AG09319 (cell line): ENCODE measurements at places on chromosomes 4 and X.
A peak's percentile ranks its signal among the peaks of the same experiment; 100 is the strongest.

DNA sequence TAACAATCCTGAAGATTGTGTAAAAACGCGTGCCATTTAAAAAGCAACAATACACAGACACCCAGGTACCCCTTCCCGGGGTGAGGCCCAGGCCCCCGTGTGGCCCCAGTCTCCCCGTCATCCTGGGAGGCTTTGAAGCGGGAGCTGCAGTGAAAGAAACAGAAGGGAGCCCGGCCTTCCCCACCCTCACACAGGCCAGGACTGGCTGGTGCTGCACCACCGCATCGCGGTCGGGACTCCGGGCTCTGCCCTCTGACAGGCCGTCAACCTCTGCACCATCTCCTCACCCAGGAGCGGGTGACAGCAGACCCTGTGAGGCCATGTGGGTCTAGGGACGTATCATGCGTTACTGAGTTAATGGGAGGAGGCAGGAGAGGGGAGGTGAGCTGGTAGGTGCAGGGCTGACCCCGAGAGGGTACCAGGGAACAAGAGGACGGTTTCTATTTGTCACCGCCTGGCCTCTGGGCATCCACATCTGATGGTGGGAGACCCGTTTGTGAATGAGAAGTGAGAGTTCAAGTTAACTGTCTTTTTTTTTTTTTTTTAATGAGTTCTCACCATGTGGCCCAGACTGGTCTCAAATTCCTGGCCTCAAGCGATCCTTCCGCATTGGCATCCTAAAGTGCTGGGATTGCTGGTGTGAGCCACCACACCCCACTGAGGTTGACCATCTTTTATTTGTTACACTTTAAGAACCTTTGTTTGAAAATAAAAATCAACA lies 27.3 kb downstream of the PIGG start:
- DNase-seq: no peak

DNA sequence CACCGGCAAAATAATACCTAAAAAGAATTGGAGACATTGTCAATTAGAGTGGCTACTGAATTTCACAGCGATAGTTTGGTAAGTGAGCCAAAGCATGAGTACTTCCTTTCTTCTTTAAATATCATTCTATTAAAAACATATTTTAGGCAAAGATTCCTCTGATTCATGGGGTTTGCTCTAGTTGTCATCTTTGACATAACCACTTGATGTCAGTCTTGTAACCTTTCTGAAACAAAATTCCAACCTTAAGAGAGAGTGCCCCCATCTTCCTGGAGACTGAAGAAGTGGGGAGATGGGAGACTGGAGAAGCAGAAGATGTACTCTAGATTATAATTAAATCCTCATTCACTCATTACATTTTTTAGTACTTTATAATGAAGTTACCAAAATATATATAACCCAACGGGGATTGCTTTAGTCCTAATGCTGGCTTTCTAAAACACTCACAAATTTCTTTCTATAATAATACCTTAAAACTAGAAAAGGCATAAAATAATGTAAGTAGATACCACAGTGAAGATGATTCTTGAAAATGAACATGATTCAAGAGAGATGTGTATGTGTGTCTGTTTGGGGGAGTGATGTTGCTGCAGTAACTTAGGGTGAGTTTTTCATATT lies 96.4 kb downstream of the EMCN start:
- peak; percentile 11 for DNase-seq

GRCh38 chrX:151790481-151791160 lies 56.1 kb downstream of the CNGA2 start:
- DNase-seq: peak; percentile 22

GRCh38 chrX:24777660-24778059 lies 83.9 kb downstream of the POLA1 start:
- DNase-seq: no peak

DNA sequence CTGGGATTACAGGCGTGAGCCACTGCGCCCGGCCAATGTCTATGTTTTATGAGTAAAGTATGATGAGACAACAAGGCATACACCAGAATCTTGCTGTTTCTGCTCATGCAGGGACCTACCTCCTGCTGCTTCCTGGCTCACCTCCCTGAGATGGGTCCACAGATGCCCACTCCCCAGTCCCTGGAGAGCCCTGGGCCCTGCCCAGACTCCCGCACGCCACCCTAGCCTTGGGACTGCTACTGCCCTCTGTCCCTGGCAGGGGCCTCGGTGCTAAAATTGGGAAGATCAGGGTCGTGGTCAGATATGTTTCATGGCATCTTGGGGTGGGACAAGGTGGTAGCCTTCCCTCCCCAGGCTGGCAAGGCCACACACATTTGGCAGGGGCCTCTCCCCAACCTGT lies 84.3 kb upstream of the BCOR start:
- no peak for DNase-seq

DNA sequence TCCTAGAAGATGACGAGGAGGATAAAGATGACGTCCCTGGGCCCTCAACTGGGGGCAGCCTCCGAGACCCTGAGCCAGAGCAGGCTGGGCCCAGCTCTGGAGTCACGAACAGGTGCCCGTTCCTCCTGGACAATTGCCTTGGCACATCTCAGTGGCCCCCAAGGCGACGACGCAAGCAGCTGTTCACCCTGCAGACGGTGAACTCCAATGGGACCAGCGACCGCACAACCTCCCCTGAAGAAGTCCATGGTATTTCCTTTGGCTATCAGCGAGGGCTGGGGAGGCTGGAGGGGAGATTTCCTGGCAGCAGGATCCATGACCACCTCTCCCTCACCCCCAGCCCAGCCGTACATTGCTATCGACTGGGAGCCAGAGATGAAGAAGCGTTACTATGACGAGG lies 11.9 kb downstream of the USP11 start:
- no peak for DNase-seq

DNA sequence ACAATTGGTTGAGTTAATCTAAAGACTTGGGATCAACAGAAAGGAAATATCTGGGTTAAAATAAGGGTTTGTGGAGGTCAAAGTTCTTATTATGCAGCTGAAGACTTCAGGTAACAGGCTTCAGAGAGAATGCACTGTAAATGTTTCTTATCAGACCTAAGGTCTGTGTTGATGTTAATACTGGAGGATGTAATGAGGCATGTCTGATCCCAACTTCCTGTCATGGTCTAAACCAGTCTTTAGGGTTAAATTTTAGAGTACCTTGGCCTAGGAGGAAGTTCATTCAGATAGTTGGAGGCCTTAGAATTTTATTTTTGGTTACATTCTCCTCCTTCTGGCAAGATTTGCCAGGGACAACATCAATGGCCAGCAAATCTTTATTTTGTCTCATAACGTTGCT lies 72.1 kb upstream of the GC start:
- DNase-seq: no peak

DNA sequence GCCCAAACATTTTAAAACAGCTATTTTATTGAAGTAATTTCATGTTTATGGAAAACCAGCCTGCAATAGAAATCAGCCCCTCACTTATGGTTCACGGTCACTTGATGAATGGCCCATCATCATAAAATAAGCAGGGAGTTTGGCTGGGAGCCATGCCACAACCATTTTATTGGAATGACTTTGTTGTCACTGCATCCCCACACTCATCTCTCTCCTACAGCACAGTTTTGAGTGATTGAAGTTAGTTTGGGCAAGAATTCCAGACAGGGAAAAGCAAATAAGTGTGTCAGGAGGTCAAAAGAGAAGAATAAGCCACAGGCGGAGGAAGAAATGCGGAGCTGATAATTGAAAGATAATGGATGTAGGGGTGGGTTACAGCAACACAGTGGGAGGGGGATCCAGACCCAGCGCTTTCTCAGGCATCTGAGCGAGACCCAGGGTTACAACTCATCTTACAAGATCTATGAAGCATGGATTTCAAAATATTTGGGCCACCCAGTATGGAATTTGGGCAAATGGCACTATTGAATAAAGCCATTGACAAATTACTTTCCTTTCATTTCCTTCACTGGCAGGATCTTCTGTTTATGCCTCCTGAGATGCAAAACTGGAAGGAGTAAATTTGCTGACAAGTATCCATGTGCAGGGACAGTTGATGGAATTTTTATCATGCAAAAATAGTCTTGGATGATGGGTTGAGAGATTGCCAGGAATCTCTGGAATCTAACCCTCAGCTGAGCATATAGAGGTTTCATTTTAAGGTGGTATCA lies 100.8 kb downstream of the SHROOM3 start:
- no peak for DNase-seq

GRCh38 chr4:66568431-66568830 lies 898.1 kb upstream of the EPHA5 start:
- no peak for DNase-seq

- DNase-seq: no peak
These were observed 5.2 kb downstream of the NHS start for GRCh38 chrX:17380221-17380620.

DNA sequence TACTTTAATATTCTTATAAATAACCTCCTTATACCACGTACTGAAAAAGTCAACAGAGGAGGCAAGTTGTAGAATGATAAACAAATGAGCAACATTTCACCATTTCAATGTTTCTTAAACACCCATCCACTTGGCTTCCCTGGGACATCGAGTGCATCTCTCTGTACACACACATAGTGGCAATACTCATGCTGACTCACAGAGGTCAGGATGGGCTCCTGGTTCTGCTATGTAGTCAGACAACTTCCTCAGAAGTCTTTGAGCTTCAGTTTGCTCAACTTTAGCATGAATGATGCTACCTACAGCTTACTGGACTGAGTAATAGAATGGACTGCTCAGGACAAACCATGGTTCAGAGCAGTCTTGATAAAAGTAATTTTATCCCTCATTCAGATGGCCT lies 56.9 kb downstream of the MAD2L1 start:
- DNase-seq: no peak

DNA sequence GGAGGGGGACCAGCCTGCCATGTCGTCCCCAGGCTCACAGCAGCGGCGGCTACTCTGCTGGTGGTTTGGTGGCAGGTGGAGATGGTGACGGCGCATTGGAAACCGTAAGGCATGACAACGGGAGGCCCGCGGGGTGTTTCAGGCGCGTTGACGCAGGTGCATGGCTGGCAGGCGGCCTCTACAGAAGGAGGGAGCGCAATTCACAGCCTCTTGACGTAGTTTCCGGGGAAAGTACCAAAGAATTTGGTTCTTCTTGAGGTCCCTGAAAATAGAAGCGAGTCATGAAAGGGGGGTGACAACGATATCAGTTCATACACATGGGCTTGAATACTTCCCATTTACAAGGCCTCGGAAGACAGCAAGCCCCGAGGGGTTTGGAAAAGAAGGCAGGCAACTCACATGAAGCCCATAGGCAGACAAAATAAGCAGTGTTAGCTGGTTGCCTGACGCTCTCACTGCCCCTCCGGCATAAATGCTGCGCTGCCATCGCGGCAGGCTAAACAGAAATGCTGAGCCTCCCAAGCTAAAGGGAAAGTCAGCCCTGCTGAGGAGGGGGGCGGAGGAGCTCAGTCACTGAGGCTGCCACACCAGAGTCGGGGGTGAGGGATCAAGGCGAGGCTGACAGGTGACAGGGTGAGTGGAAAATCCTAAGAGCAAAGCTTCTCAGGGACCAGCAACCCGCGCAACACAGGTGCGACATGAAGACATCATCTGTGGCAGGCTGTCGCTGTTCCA lies 52.3 kb upstream of the PDLIM3 start:
- no peak for DNase-seq

DNA sequence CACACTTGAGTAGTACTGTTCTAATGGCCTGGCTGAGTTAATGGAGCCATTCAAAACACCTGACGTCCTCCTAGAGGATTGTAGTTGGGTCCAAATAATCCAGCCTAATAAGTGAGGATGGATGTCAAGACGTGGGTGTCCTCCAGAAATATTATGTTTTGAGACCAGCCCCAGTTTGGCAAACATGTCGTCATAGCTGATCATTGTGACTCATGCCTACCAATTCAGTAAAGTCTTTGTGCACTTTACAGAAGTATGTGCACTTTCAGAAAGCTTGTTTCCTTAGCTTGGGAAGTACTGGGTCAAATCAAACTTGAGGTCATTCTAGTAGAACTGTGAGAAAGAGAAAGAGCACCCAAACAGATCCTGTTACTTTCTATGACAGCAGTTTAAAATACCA lies 37.6 kb upstream of the GLRA2 start:
- DNase-seq: no peak

DNA sequence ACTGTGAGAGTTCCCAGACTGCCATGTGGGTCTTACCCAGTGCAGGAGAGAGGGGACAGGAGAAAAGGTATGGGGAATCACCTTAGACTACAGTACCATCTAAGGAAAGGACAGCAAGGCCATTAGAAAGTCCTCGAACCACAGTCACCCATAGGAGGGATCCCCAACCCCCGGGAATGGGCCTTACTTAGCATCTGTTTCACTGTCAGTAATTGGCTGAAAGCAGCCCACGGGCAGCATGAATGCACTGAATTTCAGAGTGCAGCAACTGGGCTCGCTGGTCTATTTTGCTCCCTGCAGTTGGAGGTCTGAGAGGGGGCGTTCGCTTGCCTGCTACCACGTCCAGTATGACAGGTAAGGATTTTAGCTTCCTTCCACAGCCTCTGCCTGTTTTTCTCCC lies 50.4 kb upstream of the KLHL8 start:
- DNase-seq: no peak

GRCh38 chrX:108132034-108132433 lies 40.5 kb downstream of the ATG4A start:
- DNase-seq: no peak

GRCh38 chrX:42176789-42177188 lies 253.4 kb upstream of the CASK start:
- no peak for DNase-seq

DNA sequence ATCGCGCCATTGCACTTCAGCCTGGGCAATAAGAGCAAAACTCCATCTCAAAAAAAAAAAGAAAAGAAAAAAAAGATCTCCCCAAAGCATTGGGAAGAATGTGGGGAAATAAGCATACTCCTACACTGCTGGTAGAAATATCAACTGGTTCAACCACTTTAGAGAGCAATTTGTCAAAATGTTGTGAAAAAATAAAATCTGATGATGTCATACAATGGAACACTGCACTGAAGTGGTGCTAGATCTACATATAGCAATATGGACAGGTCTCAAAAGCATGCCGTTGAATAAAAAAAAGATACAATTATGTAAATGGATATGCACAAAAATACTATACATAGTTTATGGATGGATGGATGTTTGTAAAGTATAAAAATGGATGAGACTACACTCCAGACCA lies 18.3 kb upstream of the HUWE1 start:
- no peak for DNase-seq

GRCh38 chrX:140298960-140299825 lies 205.7 kb downstream of the SOX3 start:
- DNase-seq: no peak

DNA sequence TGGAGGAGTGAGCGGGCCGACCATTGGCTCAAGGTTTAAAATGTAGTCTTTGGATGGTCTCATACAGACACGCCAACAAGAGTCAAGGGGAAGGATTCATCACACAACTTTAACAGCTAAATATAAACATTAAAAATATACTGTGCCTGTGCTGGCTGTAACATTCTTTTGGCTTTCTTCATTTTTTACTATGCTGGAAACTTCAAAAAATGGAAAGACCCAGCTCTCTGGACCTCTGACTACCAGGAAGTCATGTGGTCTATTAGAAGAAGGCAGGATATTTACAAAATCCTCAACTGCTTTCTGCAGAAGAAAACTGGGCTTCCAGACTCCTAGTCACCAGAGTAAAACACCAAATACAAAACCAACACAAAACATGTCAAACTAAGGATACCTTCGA lies 49.8 kb upstream of the KLF3 start:
- DNase-seq: no peak

- DNase-seq: no peak
These were observed 4.0 kb downstream of the TCEAL8 start for GRCh38 chrX:103250977-103251376.

GRCh38 chr4:106329041-106329618 lies 12.8 kb downstream of the AIMP1 start:
- no peak for DNase-seq
